Heart left ventricle (tissue), 16 donors: ENCODE measurements at places on chromosomes 4 and X. TPM values are rescaled to one million over a fixed set of nuclear protein-coding genes. Genes with fewer than 3 reads are reported as not detected.

GRCh38 chrX:50067435-50068284 lies 133.1 kb downstream of the AKAP4 start:
- H3K27me3 ChIP-seq = no peaks in the 10 kb centered on the region
- DNase-seq = no peak
- no peaks in the 10 kb centered on the region for H3K4me1 ChIP-seq

- DNase-seq = no peak
- H3K4me3 ChIP-seq = no peak overlapping the region
- H3K27me3 ChIP-seq = no peaks in the 10 kb centered on the region
- no peaks in the 10 kb centered on the region for H3K4me1 ChIP-seq
Observed at GRCh38 chr4:21888195-21888976, 60.2 kb downstream of the KCNIP4 start.

TMEM255A gene
- total RNA-seq = 0.40 TPM

RS1 gene
- not detected for total RNA-seq

DNA sequence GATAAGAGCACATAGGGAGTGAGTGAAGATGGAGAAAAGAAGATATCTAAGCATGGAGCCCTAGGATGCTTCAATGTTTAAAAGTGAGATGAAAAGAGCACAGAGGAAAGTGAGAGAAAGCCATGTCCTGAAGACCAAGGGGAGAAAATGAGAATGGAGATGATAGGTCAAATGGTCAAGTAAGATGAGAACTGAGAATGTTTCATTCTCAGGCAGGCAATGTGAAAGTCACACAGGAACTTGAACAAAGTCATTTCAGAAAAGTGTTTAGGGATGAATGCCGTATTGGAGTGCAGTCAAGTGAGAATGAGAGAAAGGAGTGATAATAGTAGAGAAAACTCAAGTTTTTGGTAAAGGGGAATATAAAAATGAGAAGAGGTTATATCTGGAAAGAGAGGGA lies 148.7 kb upstream of the PTCHD1 start:
- H3K4me1 ChIP-seq = no peaks in the 10 kb centered on the region
- H3K4me3 ChIP-seq = no peak overlapping the region
- DNase-seq = no peak
- H3K27me3 ChIP-seq = no peaks in the 10 kb centered on the region

DNA sequence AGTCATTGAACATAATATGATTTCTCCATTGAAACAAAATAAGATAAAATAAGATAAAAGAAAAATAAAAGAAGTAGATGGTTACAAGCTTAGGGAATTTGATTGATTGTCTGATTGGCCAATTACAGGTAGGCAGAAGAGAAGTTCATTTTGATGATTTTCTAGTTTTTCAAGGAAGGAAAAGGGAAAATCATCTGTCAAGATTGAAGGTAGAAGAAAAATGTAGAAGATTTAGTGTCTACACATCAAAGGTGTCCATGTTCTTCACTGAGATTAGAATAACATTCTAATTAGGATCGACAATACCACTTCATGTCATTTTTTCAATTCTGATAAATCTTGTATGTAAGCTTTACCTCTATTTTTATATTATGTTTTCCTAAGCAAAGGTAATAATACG lies 489.1 kb downstream of the PCDH18 start:
- H3K27ac ChIP-seq = no peak overlapping the region
- no peaks in the 10 kb centered on the region for H3K27me3 ChIP-seq
- H3K4me3 ChIP-seq = no peak overlapping the region
- no peaks in the 10 kb centered on the region for H3K36me3 ChIP-seq
- H3K4me1 ChIP-seq = no peaks in the 10 kb centered on the region

DNA sequence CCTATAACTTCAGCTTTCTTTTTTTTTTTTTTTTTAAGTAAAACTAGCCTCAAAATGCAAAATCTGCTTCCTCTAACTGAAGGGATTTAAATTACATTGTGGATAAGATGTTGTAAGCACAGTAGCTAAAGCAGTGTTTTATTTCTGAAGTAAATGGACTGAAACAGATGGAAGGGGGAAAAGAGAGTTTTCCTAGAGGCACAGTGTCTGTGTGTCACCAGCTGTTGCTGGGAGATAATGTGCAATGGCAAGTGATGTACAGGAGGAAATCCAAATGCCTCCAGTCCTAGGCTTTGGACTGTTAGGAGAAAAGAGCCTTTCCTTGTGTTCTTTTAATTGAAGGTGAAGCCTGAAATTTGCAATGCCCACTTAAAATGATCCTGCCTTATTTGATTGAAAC lies 672.1 kb downstream of the GRXCR1 start:
- no peak for DNase-seq
- no peak overlapping the region for H3K4me3 ChIP-seq
- no peaks in the 10 kb centered on the region for H3K36me3 ChIP-seq

GRCh38 chrX:16885628-16886027 lies 15.5 kb upstream of the RBBP7 start:
- DNase-seq = no peak
- no peaks in the 10 kb centered on the region for H3K36me3 ChIP-seq

NHSL2 gene
- 3.4 TPM for total RNA-seq

GRCh38 chr4:138949866-138950265 lies 65.7 kb upstream of the NOCT start:
- no peaks in the 10 kb centered on the region for H3K36me3 ChIP-seq
- no peak overlapping the region for H3K27ac ChIP-seq
- DNase-seq = no peak
- H3K4me1 ChIP-seq = no peaks in the 10 kb centered on the region
- no peak overlapping the region for H3K4me3 ChIP-seq

GPR82 gene
- total RNA-seq = 0.35 TPM

FRG2 gene
- not detected for total RNA-seq

MAMLD1 gene
- 1.4 TPM for total RNA-seq

RBM41 gene
- 10.9 TPM for total RNA-seq

DNA sequence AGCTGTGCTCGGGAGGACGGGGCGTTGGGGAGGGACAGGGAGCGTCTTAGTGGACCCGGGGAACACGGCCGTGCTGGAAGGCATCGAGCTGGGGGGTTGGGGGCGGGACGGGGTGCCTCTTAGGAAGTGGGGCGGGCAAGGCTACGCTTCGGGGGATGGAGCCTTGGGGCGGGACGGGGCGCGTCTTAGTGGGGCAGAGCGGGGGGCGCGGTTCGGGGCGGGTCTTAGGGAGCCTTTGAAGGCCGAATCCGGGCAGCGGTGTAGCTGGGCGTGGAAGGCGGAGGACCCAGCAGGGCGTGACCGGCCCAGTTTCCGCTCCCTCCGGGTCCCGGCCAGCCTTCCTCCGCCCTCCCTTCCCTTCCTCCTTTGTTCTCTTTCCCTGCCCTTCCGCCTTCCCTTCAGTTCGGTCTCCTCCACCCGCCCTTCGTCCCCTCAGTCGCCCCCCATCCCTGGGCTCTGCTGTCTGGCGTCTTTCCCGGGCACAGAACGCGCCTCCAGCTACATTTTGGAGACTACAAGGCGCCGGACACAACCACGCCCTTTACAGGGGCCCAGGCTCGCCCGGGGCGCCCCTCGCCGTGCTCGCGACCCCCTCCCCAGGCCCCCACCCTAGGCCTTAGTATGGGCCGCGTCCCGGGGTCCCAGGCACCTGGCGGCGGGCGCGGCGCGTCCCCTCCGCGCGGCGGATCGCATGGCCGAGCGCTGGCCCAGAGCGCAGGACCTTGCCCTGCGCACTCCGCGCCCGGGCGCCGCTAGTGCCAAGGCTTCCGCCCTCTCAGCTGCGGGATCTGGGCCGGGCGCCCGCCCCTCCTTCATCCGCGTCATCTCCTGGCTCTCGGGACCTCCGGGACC lies at the start of gene ARSD:
ARSD (minus strand) TSS at position 757 of the 852 bp plus-strand sequence; CDS start at position 693, 64 bp downstream.
- no peaks in the 10 kb centered on the region for H3K27me3 ChIP-seq
- DNase-seq = peak; percentile 93
- H3K4me3 ChIP-seq = peak within 1 kb of the TSS; percentile 57
- H3K4me1 ChIP-seq = no peaks in the 10 kb centered on the region
- peak within 1 kb of the TSS; percentile 87 for H3K27ac ChIP-seq

- H3K4me3 ChIP-seq = no peak overlapping the region
- no peak for DNase-seq
- no peak overlapping the region for H3K27ac ChIP-seq
- H3K36me3 ChIP-seq = no peaks in the 10 kb centered on the region
- H3K27me3 ChIP-seq = peaks cover 11% of the 10 kb centered on the region
Observed at GRCh38 chrX:75781611-75782010, 3.4 kb downstream of the MAGEE2 start.

- no peak for DNase-seq
- no peak overlapping the region for H3K27ac ChIP-seq
- H3K27me3 ChIP-seq = no peaks in the 10 kb centered on the region
- H3K4me1 ChIP-seq = no peaks in the 10 kb centered on the region
Observed at GRCh38 chr4:108107729-108108382, 60.9 kb downstream of the LEF1 start.

DNA sequence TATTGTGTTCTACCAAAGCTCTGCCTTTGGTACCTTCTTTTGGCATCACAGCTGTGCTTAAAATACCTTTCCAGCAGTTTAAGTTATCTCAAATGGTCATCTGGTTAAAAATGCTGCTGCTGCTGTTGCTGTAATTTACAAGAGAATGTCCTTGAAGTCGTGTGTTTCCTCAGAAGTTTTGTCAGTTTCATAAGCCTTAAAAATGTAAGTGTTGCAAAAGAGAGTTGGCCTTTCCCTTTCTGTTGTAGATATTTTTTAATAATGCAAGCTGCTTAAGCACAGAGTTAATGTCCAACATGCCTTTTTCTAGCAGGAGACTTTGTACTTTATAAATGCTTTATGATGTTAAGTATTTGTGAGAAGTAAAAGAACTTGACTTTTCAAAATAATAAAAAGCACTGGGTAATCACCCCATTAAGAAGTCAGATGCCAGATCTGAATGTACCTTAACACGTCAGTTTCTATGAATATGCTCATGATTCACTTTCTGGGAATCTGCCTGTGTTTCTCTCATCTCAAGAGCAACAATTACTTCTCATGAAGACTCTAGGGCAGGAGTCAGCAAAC lies 35.3 kb upstream of the TENM3 start:
- DNase-seq = no peak
- H3K4me1 ChIP-seq = no peaks in the 10 kb centered on the region
- H3K27me3 ChIP-seq = no peaks in the 10 kb centered on the region
- H3K27ac ChIP-seq = no peak overlapping the region
- H3K4me3 ChIP-seq = no peak overlapping the region
- H3K36me3 ChIP-seq = no peaks in the 10 kb centered on the region

DNA sequence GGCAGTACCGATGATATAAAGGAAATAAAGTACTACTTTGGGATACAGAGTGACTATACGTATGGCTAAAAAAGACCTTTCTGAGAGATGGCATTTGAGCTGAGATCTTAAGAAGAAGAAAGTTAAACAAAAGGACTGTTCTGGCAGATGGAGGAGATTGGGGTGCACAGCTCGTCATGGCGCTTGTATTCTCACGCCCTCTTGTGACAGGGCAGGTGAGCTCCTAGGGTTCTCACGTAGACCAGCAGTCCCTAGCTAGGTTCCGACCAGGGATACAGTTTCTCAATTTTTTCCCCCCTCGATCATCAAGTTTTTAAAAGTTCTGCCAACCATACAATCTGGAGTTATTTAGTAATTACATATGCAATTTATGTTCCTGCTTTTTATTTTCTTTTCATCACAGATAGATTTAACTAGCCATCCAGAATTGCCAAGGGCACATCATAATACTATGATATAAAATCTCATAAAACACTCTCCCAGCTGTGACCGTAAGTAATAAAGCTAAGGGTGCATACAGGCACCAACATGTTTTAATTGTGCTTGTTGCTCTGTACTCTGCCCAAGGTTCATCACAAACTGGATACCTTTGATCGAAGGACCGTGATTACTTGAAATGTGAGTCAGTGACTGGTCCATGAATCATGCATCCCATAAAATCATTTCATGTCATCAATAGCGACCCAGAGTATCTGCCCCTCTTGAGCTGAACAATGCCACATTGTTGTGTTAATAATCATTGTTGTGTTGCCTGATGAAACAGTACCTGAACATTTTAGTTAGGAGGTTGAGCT lies 69.4 kb upstream of the ZNF518B start:
- no peak overlapping the region for H3K27ac ChIP-seq
- H3K4me3 ChIP-seq = no peak overlapping the region
- peaks cover 6% of the 10 kb centered on the region for H3K4me1 ChIP-seq
- H3K36me3 ChIP-seq = no peaks in the 10 kb centered on the region
- no peaks in the 10 kb centered on the region for H3K27me3 ChIP-seq

DNA sequence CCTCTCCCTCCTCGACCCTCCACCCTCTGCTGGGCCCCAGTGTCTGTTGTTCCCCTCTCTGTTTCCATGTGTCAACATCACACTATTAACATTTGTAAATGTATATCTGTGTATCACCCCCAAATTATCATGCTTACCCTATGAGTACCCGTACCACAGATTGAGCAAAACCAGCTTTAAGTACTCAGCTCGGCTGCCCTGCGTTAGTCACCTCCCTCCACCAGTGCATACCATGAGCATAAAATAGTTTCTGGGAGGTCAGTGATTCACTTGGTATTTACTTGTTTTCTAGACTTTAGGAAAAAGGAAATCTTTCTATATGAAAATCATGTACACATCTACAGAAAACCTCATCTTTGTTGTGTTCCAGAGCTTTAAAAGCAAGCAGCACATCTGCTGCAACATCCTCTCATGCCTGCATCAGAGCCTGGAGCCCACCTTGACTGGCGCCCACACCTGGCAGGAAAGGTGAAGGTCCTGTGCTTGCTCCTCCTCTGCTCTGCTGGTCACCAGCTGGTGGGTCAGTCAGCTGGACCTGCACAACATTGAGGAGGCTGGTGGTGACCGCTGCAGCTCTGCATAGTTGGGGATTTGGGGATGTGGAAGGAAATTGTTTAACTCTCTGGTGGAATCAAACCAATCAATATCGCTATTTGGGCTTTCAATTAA lies 214.4 kb upstream of the KLF3 start:
- no peak for DNase-seq

SMIM10L2A gene
- total RNA-seq = 2.7 TPM

RAB39B gene
- 0.38 TPM for total RNA-seq

FGD1 gene
- total RNA-seq = 5.6 TPM

DNA sequence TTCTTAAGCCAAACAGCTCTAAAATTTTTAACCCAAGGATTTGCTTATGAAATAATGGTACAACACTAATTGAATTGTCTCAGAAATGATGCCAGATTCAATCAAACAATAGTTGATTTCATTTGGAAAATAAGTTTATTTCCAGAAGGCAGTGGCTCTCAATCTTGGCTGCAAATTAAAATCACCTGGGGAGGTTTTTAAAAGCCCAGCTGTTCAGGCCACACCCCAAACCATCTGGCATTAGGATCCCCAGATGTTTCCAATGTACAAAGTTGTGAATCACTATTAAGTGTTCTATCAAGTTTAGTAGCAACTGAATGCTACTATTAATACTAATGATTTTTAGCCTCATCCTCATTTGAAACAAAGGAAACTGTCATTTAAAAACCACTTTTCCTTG lies 22.2 kb downstream of the TMEM184C start:
- DNase-seq = no peak
- H3K36me3 ChIP-seq = no peaks in the 10 kb centered on the region
- no peaks in the 10 kb centered on the region for H3K4me1 ChIP-seq

DNA sequence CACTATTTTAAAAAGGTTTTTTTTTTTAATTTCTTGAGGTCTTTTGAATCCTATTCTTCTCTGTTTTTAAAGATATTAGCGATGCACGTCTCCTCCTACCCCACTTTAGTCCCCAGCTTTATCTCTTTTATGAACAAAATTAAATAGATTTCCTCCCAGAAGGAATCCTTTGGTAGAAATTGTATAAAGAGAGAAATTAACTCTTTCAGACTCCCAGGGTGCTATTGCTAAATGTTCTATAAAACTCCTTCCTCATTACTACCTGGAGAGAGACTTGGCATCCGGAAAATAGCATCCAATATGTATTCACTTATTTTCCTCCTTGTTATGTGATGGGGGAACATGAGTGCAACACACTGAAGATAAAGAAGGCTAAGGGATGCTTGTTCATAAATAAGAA lies 16.5 kb upstream of the PACRGL start:
- H3K36me3 ChIP-seq = no peaks in the 10 kb centered on the region
- no peak overlapping the region for H3K4me3 ChIP-seq
- no peaks in the 10 kb centered on the region for H3K27me3 ChIP-seq
- no peak overlapping the region for H3K27ac ChIP-seq

MAGEC3 gene
- total RNA-seq = not detected
